DND-41 (cell line): ENCODE measurements at places on chromosomes 4 and X.
A peak's percentile ranks its signal among the peaks of the same experiment; 100 is the strongest.

- no peaks in the 10 kb centered on the region for H3K36me3 ChIP-seq
- H3K4me1 ChIP-seq: no peaks in the 10 kb centered on the region
- H3K4me3 ChIP-seq: no peak overlapping the region
- H3K27ac ChIP-seq: no peak overlapping the region
- DNase-seq: peak; percentile 8
Measured at GRCh38 chrX:77493677-77494553, 46.7 kb downstream of the FGF16 start.

DNA sequence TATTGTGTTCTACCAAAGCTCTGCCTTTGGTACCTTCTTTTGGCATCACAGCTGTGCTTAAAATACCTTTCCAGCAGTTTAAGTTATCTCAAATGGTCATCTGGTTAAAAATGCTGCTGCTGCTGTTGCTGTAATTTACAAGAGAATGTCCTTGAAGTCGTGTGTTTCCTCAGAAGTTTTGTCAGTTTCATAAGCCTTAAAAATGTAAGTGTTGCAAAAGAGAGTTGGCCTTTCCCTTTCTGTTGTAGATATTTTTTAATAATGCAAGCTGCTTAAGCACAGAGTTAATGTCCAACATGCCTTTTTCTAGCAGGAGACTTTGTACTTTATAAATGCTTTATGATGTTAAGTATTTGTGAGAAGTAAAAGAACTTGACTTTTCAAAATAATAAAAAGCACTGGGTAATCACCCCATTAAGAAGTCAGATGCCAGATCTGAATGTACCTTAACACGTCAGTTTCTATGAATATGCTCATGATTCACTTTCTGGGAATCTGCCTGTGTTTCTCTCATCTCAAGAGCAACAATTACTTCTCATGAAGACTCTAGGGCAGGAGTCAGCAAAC, 35.3 kb upstream of the TENM3 start:
- H3K4me3 ChIP-seq: no peak overlapping the region
- no peaks in the 10 kb centered on the region for H3K36me3 ChIP-seq

DNA sequence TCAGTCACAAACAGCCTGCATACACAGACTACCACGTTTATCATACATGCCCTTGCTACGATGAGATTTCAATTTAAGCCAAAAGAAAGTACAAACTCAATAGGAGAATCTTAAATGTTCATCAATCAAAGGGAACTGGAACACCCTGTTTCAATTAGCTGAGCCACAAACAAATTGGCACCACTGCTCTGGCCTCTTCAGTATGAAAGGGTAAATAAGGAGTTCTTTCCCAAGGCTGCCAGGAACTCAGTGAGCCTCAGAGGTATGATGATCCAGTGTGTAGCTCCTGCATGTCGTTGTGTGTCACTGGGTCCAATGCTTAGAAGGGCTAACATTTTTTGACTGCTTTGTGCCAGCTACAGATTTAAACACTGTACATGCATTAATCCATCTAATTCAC, 5.4 kb downstream of the RNF150 start:
- DNase-seq: no peak
- no peaks in the 10 kb centered on the region for H3K36me3 ChIP-seq
- H3K4me3 ChIP-seq: no peak overlapping the region
- H3K27me3 ChIP-seq: peaks cover 7% of the 10 kb centered on the region

DNA sequence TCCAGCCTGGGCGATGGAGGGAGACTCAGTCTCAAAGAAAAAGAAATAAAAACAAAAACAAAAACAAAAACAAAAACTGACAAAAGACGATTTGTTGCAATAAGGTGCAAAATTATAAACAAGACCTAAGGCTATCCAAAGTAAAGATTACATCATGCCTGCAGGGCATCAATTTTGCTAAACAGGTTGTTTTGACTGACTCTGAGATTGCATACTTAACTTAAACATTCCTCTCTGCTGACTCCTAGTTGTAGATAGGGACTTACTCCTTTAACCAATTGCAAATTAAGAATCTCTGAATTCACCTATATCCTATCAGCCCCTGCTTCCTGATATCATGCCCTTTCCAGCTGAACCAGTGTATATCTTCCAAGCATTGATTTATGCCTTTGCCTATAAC, 2687.3 kb downstream of the PCDH7 start:
- no peak overlapping the region for H3K27ac ChIP-seq
- no peak for DNase-seq
- no peaks in the 10 kb centered on the region for H3K36me3 ChIP-seq
- H3K4me1 ChIP-seq: no peaks in the 10 kb centered on the region
- H3K27me3 ChIP-seq: no peaks in the 10 kb centered on the region

DNA sequence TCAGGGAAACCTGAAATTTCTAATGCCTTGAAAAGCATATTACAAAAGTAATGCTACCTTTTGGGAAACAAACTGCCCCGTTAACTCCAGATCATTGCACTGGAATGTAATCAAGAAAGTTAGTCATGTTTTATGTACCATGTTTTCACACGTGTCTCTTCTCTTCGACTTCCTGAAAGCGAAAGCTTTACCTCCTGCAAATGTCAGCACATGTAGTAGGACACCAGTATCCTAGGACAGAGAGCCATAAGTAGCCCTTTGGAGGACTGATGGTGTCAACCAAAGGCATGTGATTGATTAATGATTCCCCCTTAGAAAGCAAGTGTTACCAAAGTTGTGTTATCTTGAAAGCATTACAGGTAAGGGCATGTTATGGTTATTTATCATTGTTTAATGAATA, 8.8 kb upstream of the MND1 start:
- H3K27ac ChIP-seq: 0 out of 2 replicates have a peak overlapping the region, but pooled peaks have one; percentile 21
- no peaks in the 10 kb centered on the region; the same call in 1 of the 2 replicates for H3K36me3 ChIP-seq
- H3K27me3 ChIP-seq: no peaks in the 10 kb centered on the region
- H3K4me3 ChIP-seq: no peak overlapping the region

GRCh38 chr4:146522869-146523205, 1.1 kb upstream of the SLC10A7 start:
- peak overlapping the region; percentile 67 for H3K4me3 ChIP-seq
- H3K36me3 ChIP-seq: no peaks in the 10 kb centered on the region
- H3K27me3 ChIP-seq: no peaks in the 10 kb centered on the region
- H3K4me1 ChIP-seq: peaks cover 37% of the 10 kb centered on the region
- H3K27ac ChIP-seq: peak overlapping the region; percentile 79
